ENCODE measurements at places on chromosomes 7 and 10.

DNA sequence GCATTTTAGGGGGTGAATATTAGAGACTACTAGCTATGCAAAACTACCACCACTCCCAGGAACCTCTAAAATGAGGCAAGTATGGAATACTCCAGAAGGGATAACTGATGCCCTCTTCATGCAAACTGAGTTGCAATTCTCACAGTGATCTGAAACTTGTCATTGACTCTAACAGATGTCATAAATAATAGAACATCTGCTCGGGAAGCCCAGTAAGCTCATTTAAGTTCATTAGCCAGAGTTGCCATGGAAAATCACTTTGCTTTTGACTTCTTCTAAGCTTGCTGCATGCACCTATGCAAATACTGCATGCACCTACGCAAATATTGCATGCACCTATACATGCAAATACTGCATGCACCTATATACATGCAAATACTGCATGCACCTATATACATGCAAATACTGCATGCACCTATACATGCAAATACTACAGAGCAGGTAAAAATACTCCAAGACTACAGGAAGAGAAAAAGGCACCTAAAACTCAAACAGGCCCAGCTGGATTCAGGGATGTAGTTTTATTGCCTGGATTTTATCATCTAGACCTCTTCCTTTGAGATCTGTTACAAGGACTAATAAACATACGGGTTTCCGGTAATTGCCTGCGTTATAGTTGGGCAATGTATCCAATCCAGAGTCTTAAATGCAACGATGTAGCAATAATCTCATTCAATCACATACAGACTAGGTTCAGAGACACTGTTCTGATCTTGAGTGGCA lies 1061.1 kb upstream of the AUTS2 start:
- no peak for DNase-seq

DNA sequence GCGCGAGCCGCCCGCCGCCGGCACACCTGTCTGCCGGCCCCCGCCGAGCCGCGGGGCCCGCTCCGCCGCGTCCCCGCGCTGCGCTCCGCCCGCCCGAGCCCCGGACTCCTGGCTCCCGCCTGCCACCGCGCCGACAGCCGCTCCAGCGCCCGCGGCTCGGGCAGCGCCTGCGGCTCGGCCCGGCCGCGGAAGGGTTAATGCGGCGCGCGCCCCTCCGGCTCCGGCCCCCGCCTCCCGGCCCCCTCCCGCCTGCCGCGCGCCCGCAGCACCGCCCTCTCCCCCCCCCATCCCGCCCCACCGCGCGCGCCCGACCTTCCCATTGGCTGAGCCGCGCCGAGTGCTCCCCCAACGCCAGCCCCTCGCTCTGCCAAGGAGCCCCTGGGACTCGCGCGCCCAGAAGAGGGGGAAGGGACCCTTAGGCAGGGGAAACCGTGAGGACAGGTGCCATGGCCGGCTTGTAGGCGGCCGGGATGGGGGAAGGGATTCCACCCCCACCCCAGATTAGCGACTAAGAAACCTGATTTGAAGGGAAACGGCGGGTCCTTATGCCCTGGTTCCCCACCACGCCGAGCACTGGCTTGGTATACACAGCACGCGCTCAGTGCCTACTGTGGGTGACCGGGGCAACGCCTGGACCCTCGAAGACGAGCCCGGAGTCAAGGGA lies at the start of gene KCNH2:
Gene KCNH2, minus strand, starts transcription at position 196 of the 664 bp plus-strand sequence. CDS start 408 bp downstream, outside the sequence.
- DNase-seq = no peak

DNA sequence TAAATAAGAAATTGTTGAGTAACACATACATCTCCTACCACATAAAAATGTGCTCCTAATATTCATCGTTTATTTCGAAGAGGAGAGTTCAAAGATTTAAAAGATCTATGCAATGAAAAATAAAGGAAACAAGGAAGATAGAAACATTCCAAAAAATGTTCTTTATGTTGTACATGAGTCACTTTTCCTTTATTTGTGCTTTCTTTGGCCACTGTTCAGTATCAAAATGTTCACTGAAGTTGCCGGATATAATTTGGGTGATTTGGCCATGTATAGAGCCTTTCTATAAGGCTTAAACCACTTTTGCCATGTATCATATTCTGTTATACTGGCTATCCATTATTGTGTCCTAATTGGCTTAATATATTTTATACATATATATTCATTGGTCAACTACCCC lies 62.9 kb upstream of the PRR15 start:
- DNase-seq = peak; percentile 18

- peak; percentile 48 for DNase-seq
Observed at GRCh38 chr7:121244120-121244870, 84.5 kb upstream of the WNT16 start.

DNA sequence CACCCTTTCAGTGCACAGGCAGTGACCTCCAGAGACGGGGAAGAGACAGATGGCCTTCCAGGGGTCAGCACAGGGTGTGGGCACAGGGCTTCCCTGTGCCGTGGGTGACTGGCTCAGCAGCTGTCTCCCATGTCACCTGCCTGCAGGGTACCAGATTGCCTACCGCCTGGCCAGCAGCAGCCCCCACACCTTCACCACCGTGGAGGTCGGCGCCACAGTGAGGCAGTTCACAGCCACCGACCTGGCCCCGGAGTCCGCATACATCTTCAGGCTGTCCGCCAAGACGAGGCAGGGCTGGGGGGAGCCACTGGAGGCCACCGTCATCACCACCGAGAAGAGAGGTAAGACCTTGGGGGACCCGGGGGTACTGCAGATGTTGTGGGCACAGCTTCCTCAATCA lies 536.5 kb upstream of the FOXK1 start:
- no peak for DNase-seq

DNA sequence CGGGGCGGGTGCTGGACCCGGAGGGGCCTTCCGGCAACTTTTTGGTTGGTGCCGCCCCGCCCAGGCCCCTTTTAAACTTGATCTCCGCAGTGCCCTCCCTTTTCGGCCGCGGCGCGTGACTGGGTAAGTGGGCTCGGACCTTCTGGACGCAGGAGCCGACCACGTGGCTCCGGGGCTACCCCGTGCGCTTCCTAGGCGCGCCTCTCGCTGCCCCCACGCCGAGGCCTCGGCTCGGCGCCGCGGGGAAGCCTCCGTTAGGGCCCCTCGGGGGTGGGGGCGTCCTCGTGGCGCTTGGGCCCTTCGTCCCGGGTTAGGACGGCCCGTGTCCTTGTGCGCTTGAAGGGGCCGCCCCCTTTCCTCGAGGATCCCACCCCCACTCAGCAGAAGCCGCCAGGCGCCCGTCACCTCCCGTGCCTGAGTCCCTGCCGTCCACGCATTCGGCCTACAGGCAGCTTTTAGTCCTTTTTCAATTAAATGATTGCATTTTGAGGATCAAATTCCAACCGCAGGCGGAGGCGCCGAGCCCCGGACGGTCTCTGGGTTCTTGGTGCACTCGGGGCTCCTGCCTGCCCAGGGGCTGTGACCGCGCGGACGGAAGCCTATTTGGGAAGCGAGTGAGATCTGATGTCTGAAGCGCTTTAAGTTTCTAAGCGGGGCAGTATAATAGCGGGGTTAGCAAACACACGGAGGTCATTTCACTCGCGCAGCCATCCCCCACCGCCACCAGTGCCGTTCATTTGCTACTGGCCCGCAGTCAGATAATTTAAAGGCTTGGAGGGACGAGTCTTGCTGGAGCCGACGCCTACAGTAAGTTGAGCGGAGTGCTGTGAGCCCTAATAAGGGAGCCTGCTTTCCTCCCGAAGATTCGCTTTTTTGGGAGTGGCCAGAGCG lies 31.8 kb upstream of the TOMM7 start:
- DNase-seq = peak; percentile 46

DNA sequence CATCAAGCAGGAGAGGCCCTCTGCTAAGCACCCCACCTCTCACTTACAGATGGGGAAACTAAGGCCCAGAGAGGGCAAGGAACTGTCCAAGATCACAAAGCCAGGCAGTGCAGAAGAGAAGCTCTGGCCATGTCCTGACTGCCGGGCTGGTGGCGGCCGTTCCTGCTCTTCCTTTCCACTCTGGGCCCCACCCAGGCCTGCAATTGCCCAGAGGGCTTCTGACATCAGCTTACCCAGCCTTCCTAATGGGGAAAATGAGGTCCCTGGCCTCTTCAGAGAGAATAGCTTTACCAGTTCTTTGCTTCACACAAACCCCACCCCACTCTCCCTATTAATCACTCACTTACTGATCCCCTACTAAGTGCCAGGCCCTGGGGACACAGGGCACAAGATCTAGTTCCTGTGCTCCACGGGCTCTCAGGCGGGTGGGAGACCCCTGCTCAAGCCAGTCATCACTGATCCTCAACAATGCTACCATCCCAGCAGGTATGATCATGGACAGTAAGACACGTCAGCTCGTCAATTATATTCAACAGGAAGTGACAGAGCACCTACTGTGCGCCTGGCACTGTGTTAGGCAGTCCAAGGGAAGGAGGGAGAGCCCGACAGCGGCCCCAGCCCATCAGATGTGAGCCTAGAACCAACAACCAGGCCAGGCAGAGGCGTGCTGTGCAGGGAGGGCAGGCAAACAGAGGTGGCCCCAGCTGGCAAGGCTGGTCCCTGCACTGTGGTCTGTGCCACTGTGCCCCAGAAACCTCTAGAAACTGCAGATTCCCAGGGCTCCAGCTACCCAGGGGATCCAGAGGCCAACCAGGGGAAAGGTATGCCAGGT lies 26.4 kb upstream of the FRAT2 start:
- DNase-seq = no peak

GRCh38 chr7:131111081-131111576 lies 216.5 kb upstream of the MKLN1 start:
- peak; percentile 68 for DNase-seq

GRCh38 chr7:145105561-145105960 lies 269.7 kb upstream of the TPK1 start:
- DNase-seq = no peak

DNA sequence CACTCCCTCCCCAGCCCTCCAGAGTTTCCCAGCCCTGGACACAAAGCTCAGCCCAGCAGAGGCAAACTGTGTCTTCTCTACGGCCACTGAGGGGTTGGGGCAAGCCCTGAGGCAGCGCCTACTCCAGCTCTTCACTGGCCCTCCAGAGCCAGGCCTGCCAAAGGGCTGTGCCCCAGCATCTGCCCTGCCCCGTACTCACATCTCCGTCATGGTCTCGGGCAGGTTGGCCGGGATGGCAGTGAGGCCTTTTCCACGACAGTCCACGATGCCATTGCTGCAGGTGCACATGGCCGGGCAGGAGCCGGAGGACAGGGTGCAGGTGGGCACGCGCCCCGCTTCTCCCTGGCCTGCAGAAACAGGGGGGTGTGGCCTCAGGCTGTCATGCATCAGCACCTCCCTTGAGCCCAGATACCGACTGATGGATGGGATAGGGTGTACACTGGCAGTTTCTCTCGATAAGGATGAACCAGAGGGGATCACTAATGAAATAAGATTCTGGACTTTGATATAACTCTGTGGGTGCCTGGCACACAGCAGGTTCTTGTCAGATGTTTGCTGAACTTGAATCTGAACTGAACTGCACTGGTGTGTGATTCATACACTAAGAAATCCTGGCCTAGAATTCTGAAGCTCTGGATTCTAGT lies 125.2 kb downstream of the SLIT1 start:
- DNase-seq = no peak

GRCh38 chr7:139825666-139826290 lies 3.3 kb upstream of the TBXAS1 start:
- no peak for DNase-seq

- DNase-seq = no peak
Observed at GRCh38 chr7:158361326-158361946, 226.2 kb downstream of the PTPRN2 start.

DNA sequence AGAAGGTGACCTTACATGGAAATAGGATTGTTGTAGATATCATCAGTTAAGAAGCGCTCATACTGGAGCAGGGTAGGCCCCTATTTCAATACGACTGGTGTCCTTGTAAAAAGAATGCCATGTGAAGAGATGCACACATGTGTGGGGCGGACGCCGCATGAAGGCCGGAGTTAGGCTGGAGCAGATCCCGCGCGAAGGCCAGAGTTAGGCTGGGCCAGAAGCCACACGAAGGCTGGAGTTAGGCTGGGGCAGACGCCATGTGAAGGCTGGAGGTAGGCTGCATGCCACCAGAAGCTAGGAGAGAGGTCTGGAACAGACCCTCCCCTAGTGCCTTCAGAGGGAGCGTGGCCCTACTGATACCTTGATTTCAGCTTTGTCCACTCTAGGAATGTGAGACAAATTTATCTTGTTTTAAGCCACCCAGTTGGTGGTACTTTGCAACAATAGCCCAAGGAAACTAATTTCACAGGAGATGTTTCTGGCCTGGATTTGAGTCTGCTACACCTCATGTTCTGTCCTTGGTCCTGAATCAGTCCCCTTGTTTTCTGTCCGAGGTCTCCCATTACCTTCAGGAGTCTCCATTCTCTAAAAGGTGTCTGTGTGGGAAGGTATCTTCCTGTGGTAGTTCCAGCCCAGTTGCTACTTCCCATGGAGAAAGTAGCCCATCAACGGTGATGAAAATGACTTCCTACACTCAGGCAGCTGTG lies 585.8 kb downstream of the LRMDA start:
- no peak for DNase-seq

DNA sequence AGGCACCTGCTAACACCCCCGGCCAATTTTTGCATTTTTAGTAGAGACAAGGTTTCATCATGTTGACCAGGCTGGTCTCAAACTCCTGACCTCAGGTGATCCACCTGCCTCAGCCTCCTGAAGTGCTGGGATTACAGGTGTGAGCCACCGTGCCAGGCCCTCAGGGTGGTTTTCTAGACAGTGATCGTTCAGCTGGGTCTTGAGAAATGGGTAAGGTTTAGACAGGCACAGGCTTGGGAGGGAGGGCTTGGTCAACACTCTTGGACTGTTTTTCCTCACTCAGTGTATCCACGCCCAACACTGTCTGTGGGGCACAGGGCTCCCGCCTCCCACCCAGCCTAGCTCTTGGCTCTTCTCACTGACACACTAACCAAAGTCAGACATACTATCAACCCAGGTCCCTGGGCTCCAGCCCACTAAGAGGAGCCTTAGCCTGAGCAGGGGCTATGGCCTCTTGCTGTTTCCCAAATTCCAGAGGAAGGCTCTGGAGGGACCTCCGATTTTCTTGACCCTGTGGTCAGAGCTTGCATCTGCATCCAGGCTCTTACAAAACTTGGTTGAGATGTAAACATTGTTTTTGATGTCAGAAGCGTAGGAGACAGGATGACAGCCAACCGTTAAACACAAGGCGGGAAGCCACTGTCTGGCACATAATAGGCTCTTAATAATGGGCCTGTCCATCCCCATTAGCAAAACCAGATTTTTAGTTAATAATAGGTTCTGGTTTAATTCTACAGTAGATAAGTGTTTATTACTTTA lies 143.9 kb downstream of the PRKAG2 start:
- DNase-seq = no peak

DNA sequence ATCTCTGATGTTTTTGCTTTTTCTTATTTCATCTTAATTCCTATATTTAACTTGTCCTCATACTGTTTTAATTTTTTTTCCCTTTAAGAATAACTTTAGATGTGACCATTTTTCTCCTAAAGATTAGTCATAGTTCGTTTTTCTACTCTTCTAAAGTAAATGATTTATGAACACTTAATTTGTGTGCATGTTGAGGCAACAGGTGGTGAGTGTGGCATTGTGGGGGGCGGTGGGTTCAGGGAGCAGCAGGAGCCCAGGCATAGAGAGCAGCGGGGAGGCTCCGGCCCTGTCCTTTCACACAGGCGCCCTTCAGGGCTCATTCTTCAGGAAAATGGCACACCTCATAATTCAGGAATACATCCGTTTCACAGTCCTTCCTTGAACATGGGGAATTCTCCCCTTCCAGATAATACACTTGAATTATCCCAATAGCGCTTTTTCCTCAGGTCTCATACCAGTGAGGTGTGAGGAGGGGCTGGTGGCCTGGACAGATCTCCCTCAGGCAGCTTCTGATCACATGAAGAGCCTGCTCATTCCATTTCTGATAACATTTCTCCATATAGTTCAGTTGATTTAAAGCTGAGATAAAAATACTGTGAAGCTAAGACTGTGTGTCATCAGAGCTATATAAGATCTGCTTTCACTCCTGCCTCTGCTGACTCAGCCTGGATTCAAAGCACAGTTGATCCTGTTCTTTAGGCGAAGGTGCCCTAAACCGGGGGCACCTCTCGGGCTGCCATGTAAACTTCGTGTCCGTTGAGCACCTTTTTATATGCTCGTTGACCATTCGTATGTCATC lies 40.2 kb downstream of the CUL1 start:
- no peak for DNase-seq

Measured in skeletal muscle cell (primary cell).